Brain microvascular endothelial cell (primary cell): ENCODE measurements at places on chromosomes 3 and 15.

- DNase-seq, result peak; percentile 12
Observed at GRCh38 chr3:130834476-130834875, 59.4 kb upstream of the ATP2C1 start.

- no peak for DNase-seq
Observed at GRCh38 chr3:25581823-25582222, 82.9 kb downstream of the TOP2B start.

DNA sequence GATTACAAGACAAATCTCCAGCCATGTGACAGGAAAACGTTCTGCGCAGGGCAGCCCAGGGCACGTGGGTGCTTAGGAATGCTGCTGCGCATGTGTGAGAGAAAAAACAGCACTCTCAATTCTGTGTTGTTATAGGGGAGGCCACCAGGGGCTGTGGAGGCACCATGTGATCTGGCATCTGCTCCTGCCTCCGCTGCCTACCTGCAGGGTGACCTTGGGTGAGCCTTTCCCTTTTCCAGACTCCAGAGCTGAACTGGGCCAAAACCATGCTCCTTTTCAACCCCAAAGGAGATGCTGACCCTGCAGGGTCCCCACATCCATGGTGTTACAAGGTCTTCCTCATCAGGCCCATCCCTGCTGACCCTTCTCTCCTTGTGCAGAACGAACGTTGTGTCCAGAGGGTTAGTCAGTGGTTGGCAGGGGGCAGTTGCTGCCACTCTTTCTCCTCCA lies 81.5 kb upstream of the RASGRF1 start:
- no peak for DNase-seq

DNA sequence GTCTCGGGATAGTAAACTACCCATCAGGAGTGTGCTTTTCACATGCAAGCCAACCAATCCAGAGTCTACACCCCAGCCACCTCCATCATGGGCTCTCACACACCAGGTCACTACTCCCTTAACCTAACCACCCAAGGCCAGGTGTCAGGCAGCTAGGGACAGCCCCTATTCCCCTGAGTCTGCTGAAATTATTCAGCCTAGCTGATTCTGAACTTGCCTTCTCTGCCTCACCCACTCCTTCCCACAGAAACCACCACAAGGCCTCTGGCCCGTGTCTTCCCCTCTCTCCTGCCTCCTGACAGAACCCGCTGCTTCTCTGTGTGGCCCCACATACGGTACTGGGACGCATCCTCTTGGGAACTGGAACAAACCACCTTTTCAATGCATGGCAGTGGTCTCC lies 82.1 kb downstream of the PCSK6 start:
- DNase-seq, result no peak

DNA sequence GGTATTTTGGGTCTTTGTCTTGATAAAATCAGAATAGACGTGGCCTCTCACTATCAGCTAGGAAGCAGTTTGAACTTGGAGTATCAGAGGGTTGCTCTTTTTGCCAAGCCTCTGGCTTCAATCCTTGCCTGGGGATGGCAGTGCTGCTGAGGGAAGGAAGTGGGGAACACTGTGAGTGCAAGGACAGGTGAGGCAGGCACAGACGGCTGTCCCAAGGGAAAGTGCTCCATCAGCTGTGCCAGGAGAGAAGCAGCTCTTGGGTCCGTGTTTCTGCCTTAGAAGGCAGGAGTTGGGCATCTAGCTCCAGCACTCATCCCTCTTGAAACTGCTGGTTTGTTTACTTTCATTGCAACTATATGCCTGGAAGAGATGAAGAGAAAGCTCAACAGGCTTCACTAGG lies 33.2 kb downstream of the PML start:
- DNase-seq, result no peak

DNA sequence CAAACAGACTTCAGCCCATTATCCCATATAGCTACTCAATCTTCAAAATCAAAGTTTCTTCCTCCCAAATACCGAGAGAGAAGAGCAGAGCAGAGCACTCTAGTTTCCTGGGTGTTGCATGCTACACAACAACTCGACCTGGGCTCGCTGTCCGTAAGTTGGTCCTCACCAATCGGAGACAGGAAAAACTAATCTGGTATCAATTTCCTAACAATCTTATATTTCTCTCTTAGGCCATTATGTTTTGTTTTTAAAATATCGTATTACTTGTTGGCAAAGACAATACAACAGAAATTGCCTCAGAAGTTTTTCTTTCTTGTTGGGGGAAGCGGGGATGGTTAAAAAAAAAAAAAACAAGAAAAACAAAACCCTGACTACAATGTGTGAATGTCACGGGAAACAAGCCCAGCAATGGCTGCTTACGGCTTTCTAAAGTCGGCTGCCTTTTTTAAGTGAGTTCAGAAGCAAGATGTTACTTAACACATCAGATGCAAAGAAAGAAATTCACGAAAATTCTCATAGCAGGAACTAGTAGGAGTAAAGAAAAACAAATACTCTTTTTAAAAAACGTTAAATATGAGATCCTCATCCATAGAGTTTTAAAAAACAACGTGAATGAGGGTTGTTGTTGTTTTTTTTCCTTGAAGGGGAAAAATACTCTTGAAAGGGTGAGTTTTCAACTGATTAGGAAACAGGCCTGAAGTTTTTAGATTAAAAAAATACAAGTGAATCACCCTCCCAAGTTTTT lies 1.9 kb downstream of the VGLL4 start:
- DNase-seq, result no peak

DNA sequence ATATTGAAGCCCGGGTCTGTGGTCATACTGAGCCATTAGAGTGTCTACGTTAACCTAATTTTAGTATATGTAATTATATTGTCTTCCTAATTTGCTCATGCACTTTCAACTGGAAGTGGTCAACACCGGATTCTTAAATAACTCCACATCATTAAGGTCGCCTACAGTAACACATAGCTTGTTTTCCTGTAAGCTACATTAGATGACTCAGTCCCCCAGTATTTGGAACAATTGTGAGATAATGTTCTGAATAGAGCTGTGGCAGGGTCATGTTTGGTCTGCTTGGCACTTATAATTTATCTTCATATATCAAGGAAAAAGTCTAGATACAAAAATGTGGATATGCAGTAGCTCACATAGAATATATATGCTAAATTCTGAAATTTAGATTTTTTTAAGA lies 486.2 kb downstream of the IGSF11 start:
- no peak for DNase-seq

DNA sequence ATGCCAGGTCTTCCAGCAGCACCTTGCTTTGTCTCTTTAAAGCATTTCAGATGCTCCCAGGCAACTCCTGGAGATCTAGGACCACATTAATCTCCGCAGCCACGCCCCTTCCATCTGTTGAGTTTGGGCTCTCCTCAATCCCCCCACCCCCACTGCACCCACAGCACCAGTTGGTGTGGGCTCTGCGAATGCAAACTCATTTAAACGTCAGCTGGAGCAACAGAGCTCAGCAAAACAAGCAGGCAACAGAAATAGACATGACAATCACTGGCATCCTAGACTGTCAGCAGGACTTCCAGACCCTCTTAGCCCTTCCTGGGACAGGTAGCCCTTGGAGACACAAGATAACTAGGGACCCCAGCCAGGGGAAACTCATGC lies 106.9 kb downstream of the LSM3 start:
- no peak for DNase-seq

- DNase-seq, result no peak
Observed at GRCh38 chr3:39961230-39961629, 151.8 kb downstream of the MYRIP start.

DNA sequence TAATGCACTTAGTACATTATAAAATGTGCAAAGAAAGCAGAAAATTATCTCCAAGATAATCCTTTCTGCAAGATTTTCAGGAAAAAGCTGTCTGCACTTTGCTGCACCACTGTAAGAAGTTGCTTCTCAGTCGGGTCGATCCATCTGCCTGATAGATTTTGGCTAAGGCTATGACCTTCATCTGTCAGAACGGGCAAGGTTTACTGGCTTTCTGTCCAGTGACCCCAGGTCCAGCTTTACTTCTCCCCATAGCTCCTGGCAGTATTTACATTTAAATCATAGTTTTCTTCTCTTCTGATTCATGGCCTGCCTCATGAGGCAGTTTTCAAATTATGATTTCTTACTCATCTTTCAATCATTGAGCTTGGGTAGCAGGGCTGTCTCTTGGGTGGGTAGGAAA lies 422.7 kb downstream of the EPHB1 start:
- DNase-seq, result no peak

- DNase-seq, result peak; percentile 31
Observed at GRCh38 chr15:92693691-92694331, 38.2 kb upstream of the FAM174B start.

GRCh38 chr15:51229907-51230330 lies 108.5 kb downstream of the CYP19A1 start:
- DNase-seq, result no peak

GRCh38 chr3:115581362-115582135 lies 41.8 kb upstream of the GAP43 start:
- peak; percentile 4 for DNase-seq

GRCh38 chr3:57793737-57794187 lies 37.7 kb downstream of the SLMAP start:
- no peak for DNase-seq

DNA sequence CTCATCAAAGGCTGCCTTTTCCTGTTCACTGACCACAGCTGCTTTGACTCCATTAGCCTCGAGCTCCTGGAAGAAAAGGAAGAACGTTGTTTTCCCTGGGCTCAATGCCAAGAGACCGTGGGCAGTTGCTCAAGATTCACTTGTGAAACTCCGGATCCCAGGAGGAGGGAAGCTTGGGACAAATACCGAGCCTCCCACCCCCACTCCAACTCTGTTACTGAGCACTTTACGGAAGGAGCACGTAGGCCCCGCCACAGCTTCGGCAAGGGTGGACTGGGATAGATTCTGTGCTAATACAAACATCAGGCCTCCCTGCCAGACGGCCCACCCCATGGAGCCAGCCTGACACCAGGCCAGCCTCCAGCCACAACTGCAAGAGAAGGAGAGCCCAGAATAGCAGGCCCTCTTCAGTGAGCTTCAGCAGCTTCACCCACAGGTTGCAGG lies 10.8 kb upstream of the FANCD2 start:
- peak; percentile 92 for DNase-seq

- peak; percentile 91 for DNase-seq
Observed at GRCh38 chr15:55627730-55628368, 39.7 kb upstream of the PYGO1 start.

DNA sequence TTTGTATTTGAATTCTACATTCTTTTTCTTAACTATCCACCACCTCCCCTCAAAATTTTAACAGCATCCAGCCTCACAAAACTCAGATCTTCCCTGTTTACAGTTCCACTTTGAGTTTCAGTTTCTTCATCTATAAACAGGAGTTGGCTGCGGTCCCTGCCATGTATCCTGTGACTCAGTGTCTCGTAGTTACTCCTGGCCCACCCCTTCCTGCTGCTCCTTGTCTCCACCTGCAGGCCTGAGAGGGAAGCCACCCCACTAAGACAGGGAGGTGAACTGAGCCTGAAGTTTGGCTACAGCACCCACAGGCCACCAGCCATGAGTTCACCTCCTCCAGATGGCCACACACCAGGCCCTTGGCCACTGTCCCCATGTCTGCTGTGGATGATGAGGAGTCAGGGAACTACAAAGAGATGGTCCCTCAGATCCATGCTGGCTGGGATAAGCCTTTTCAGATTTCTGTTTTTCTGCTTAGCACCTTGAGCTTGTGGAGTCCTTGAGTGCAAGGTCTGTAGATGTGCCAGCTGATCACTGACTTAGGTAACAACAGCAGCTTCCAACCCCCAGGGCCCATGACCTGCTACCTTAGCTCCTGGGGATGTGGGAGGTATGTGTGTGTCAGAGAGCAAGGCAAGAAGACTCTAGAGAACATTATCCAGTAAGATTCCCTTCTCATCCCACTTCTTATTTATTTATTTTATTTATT lies 37.5 kb downstream of the CD86 start:
- DNase-seq, result peak; percentile 29

DNA sequence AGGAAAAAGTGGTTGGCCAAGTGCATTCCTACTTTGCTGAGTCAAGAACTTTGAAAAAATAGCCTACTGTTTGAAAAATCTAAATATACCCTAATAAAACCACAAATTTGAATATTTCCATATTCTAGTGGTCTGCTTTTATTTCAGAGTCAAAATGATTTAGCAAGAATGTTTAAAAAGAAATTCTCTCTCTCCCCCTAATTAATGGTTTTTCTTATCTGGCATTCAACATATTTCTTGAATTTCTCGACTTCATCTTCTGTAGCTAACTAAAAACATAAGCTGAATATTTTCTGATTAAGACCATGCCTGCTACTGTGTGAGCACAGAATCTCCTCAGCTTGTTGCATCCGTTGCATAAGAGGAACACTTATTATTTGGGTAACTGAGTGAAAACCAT lies 563.5 kb upstream of the TBL1XR1 start:
- DNase-seq, result no peak

DNA sequence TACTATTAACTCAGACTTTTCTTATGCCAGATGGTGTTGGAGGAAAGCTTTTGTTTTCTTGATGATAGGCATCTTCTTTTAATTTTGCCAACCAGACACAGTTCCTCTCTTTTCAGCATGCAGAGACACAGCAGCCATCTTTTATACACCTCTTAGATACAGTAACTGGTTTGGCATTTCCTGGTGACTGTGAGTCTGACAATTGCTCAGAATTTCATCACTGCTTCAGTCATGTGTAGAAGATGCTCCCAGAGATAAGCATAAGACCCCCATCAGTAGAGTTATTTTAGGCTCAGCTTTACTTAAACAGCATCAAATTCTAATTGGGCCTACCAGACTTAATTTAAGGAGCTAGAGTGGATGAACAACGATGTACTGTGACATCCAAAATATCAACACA lies 779.0 kb downstream of the SQOR start:
- DNase-seq, result no peak

DNA sequence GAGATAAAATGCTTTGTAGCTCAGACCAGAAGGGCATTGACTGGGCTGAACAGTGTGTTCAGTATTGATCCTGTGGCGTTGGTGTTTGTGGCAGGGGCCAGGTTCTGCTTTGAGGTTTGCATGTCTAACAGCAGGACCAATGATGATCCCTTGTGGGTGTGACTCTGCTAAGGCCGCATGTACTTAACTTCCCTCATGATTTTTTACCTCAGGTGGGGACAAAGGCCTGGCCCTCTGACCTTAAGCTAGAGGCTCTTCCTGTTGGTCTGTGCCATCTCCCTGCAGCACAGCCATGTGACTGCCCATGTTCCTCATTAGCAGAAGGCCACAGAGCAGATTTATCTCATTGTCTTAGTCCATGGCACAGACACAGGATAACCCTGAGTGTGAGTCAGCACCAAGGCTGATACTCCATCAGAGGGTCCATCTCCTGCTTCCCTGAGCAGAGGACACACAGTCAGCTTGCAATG lies 34.3 kb upstream of the BSN start:
- no peak for DNase-seq

DNA sequence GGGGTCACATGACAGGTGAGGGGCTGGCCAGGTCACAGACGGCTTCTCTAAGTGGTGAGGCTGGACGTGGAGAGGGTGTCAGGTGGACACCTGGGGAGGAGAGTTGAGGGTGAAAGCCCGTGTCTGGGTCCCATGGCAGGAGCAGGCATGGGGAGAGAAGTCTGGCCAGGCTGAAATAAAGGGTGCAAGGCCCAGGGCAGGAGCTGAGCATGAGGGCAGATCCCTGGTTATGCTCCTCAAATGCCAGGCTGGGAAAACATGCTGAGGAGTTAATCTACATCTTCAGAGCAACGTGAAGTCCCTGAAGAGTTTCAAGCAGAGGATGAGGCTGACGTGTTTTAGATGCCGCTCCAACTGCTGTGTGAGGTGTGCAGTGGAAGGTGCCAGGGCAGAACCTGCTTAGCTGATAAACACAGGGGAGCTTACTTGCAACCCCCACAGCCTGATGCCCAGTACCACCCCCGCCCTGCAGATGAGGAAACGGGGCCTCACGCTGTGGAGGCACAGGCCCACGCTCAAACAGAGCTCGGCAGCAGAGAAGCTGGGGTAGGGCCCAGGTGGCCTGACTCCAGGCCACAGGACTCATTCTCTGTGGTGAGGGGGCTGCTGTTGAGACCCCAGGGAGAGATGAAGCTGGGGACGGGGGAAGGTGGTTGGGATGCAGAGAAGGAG lies 40.5 kb downstream of the HCN4 start:
- no peak for DNase-seq
